ENCODE measurements at places on chromosomes 2 and 18. TPM values are rescaled to one million over a fixed set of nuclear protein-coding genes. Genes with fewer than 3 reads are reported as not detected.

GRCh38 chr2:225052703-225053102 lies 10.4 kb upstream of the DOCK10 start:
- DNase-seq = no peak

- no peak for DNase-seq
These were observed 31.8 kb downstream of the ARHGAP15 start for GRCh38 chr2:143160732-143161707.

GRCh38 chr18:55925772-55926171 lies 337.8 kb upstream of the TCF4 start:
- DNase-seq = no peak

DNA sequence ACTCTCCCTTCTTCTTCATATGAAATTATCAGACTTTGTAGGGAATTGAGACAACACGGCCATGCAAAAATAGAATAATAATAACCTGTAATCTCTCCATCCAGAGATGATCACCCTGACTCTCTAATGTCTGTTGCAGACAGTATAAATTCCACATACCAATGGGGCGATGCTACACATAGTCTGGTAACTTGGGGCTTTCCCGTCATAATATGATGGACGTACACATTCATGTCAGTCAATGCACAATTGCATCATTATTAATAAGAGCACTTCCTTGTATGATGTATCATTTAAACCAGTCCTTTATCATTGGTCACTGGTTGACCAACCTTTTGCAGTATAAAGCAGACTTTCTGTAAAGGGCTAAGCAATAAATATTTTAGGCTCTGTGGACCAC lies 39.5 kb upstream of the SCLY start:
- no peak for DNase-seq

FRZB gene
- 3.9 TPM for total RNA-seq
